Hindlimb muscle (tissue), 1 donor: ENCODE measurements at places on chromosomes 12 and 14.

- DNase-seq, result no peak
These were observed 61.3 kb downstream of the CHGA start for GRCh38 chr14:92984082-92984788.

GRCh38 chr12:132352896-132353800, 23.8 kb upstream of the GALNT9 start:
- DNase-seq, result no peak

- peak; percentile 19 for DNase-seq
These were observed 55.0 kb upstream of the NELL2 start for GRCh38 chr12:44930972-44931600.

GRCh38 chr14:59046746-59047145, 141.7 kb upstream of the DAAM1 start:
- no peak for DNase-seq

GRCh38 chr12:88307961-88308360, 165.9 kb downstream of the TMTC3 start:
- DNase-seq, result no peak

DNA sequence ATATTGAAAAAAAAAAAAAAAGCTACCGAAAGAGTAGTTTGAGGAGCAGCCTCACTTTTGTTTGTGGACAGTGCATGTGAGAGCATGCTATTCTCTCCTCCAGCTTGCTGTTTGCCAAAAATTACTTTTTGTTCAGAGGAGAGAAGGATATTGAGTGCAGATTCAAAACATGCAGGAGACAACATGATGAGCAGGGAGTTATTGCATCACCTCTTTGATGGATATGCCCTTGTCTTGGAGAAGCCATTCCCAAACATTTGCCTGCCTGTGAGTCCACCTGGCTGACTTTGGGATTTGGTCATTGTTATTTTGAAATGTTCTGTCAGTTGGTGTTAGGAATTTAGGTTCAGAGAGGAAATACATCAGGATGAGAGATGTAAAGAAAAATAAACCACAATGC, 2.4 kb downstream of the C12orf75 start:
- DNase-seq, result no peak

GRCh38 chr12:66776974-66777373, 98.1 kb upstream of the GRIP1 start:
- no peak for DNase-seq

- DNase-seq, result no peak
These were observed 80.8 kb downstream of the TMTC1 start for GRCh38 chr12:29702972-29703371.

DNA sequence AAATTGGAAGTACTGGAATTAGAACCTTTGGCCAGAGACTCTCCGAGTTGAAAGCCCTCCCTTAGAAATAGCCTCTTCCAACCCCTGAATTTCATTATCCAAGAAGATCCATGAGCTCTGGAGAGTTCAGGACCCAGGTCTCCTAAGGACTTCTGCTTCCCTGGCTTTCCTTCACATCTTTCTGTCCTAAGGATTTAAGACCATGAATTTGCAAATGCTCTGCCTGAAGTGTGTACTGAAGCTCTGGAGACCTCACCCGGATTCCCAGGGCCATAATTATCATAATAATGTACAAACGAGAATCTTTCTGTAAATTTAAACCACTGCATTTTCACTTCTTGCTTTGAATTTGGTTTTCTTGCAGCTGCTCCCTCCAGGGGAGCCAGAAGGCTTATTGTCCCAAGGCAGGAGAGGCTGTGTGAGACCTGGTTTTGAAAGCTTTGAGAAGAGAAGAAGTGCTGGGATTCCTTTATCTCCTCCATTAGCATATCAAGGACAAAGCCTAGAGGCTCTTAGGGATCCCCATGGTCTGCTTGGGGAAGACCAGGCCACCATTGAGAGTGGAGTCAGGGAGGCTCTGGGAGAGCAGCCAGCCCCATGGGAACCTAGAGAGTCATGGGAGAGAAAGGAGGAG, 41.1 kb downstream of the GLRX5 start:
- DNase-seq, result no peak

DNA sequence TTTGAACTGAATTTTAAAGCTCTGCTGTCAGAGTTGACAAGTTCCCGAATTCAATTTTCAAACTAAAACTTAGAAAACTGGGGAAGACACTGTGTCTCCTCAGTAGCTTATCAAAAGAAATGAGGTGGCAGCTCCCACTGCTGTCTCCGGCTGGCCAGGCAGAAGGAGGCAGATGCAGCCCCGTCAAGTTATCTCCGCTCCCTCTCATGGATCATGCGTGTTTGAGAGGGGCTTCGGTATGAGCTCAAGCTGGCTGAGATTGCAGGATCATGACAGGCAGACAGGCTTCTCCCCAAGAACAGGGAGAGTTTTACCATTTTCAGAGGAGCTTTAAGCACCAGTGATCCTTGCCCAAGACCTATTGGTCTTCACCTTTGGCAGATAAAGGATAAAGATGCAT, 88.8 kb downstream of the NEDD1 start:
- DNase-seq, result no peak

- DNase-seq, result no peak
These were observed 31.3 kb downstream of the CORO1C start for GRCh38 chr12:108699955-108700563.

DNA sequence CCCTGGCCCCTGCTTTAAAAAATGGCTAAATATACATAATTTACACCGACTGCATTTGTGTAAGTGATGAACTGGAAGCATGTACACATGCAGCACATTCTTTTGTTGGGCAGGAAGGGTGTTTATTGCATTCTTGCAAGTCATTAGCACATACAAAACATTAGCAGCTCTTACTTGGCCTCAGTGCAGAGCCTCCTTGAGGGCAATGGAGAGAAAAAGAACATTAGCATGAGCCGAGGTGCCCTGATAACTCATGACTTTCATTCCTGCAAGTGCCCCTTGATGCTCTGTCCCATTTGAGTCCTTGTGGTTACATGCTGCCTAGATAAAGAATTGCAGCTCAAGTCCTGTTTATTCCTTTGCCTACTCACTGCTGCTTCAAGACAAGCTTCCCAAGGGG, 61.9 kb downstream of the PAX9 start:
- no peak for DNase-seq

DNA sequence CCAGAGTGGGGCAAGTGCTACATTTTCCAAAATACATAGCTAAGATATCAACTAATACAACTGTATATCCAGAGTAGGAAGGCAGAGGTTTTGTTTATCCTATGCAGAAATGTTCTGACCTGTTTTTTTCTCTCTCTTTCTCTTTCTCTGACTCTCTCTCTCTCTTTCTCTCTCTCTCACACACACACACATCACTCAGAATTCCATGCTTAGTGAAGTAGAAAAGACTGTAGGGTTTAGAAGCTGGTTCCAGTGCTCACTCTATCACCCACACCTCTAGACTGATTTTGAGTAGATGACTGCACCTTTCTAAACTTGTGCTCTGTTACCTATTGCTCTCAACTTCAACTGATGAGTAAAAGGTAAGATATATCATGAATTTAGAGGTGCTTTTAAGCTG, 356.7 kb downstream of the LRIG3 start:
- no peak for DNase-seq

- DNase-seq, result no peak
These were observed 6.0 kb downstream of the RAD9B start for GRCh38 chr12:110508071-110508586.

GRCh38 chr14:91018481-91018880, 42.0 kb downstream of the RPS6KA5 start:
- DNase-seq, result no peak

- DNase-seq, result no peak
These were observed 15.8 kb downstream of the C12orf43 start for GRCh38 chr12:121000530-121000929.

GRCh38 chr12:63820427-63820826, 24.1 kb upstream of the SRGAP1 start:
- DNase-seq, result no peak

DNA sequence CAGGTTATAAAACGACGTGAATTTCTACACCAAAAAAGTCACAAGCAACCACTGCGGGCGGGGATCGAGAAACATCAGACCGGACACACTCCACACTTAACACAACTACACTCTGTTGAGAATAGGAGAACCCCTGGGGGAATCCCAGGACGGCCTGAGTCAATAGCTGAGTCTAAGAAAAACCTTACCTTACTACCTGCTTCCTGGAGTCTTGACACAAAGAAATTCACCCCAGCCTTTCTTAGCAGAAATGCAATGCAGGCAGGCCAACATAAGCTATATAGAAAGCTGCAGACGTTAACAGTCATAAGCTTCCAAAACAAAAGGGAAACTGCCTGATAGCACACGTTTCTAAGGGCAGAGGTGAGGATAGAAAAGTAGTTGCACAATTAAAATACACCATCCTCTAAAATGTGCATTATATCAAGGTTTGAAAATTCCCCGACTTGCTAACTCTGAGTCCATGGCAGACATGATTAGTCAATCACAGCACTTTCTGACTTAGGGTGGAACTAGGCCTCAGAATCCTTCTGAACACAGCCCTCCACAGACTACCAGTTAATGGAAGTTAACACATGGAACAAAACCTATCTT, 68.0 kb downstream of the CCDC88C start:
- no peak for DNase-seq

DNA sequence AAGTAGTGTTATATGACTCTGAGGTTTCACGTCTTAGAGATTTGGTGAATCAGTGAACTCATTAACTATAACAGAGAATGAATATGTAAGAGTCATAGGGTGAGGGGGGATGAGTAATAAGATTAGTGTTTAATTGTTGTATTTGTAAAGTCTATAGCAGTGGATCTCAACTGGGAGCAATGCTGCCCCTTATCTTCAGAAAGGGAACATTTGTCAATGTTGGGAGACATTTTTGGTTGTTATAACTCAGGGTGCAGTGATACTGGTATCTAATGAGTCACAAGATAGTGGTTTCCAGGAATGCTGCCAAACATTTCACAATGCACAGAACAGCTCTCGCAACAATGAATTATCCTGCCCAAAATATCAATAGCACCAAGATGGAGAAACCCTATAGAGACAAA, 1193.7 kb downstream of the GALC start:
- DNase-seq, result no peak

DNA sequence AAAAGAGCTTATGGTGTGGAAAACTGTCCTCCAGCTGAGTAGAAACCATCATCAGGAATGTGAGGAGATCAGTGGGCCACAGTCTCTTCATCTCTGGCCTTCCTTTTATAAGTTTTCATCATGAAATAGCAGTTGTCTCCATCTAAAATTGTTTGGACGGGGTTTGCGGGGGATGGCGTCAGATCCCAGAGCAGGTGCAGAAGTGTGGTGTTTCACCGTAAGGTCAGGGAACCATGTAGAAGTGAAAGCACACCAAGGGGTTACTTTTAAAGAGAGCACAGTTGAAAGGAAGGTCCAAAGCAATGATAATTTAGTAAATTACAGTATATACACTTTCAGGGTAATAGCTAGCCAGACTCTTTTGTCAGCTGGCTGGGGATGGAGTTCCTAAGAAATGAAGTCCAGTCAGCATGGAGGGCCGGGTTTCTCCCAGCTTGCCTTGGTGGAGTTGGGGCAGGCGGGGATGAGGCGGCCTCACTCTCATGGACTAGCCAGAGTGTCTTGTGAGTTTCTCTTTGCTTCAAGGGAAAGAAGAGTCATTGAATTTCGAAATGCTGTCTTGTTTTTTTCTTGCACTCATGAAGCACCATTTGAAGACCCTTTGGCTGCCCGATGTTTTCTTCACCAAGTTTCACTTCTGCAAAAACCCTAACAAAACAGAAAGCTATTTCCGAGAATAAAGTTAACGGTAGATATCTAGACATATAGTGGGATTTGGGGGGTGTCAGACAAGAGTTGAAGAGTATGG, 100.6 kb downstream of the ETV6 start:
- no peak for DNase-seq

GRCh38 chr14:99141236-99141635, 130.8 kb downstream of the BCL11B start:
- no peak for DNase-seq

- peak; percentile 85 for DNase-seq
These were observed 7.9 kb downstream of the HDAC7 start for GRCh38 chr12:47811581-47812484.

GRCh38 chr14:78644824-78645559, 474.8 kb downstream of the NRXN3 start:
- no peak for DNase-seq

DNA sequence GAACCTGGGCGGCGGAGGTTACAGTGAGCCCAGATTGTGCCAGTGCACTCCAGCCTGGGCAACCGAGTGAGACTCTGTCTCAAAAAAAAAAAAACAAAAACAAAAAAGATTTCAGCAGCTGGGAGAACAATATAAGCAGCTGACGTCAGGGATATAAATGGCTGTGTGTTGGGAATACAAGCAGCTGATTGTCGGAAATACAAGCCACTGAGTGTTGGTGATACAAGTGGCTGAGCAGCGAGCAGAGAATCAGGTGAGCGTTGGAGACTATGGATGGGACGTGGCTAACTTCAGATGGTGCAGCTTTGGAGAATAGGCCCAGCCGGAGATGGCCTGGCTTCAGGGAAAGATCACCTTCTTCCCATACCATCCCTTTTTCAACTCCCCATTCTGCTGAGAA, 32.0 kb downstream of the PSEN1 start:
- DNase-seq, result no peak

DNA sequence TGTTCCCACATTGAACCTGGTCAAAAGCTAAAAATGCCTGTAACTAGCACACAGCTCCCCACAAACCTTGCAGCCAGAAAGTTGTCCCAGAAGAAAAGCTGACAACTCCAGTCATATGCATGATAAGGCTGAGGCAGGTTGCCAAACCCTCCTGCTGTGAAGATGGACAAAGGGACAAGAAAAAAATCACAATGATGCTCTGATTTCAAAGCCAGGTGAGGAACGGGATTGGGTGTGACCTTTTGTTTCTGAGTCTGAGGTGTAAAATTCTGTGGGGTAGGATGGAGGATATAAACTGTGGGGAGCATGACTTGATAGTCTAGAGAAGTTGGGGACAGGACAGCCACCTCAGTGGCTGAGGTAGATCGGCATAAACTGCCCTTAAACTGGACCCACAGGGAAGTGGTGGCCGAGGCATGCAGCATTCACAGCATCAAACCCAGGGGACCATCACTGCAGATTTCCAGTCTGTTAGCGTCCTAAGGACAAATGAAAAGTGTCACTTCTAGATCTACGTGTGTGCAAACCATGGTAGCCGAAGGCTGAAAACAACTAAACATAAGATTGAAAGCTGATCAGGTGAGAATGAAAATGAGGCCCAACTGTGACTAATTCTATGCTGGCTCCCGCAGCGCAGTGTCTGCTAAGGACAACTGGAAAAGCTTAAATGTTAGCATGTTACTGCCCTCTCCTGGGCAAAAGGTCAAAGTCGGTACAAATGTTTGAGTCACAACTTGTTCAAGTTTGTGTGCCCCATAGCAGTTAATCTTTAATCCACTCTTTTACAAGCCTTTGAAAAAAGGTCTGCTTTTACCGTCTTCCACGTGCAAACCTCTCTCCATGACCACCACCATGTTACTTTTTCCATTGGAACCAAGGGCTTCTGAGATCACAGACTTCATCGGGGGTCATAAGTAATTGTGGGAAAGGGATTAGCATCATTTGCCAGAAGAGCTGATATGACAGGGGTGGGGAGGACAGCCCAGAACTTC, 39.8 kb downstream of the GRIN2B start:
- peak; percentile 39 for DNase-seq
